ENCODE measurements at places on chromosomes 2 and 18.

GRCh38 chr2:228444161-228444560 lies 262.7 kb upstream of the SPHKAP start:
- no peak for DNase-seq

DNA sequence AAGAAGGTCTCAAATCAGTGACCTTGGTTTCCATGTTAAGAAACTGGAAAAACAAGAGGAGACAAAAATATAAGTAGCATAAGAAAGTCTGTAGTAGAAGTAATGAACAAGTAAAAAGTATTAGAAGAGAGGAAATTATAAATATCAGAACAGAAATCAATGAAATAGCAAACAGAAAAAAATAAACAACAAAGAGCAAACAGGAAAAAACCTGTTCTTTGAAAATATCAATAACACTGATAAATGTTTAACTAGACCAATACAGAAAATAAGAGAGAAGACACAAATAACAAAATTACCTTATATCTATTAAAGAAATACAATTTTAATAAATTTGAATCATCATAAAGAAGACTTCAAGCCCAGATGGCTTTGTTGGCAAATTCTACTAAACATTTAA lies 113.3 kb downstream of the MAIP1 start:
- no peak for DNase-seq

- DNase-seq, result no peak
Observed at GRCh38 chr2:119249855-119250717, 26.5 kb downstream of the STEAP3 start.

- no peak for DNase-seq
Observed at GRCh38 chr2:234587341-234588053, 90.6 kb upstream of the ARL4C start.

- no peak for DNase-seq
Observed at GRCh38 chr18:66209656-66210055, 394.2 kb downstream of the CDH19 start.

- DNase-seq, result no peak
Observed at GRCh38 chr2:74867841-74868658, 34.1 kb downstream of the HK2 start.

GRCh38 chr2:54610700-54611099 lies 112.8 kb upstream of the EML6 start:
- no peak for DNase-seq

GRCh38 chr2:57890464-57890863 lies 156.1 kb upstream of the VRK2 start:
- DNase-seq, result no peak

DNA sequence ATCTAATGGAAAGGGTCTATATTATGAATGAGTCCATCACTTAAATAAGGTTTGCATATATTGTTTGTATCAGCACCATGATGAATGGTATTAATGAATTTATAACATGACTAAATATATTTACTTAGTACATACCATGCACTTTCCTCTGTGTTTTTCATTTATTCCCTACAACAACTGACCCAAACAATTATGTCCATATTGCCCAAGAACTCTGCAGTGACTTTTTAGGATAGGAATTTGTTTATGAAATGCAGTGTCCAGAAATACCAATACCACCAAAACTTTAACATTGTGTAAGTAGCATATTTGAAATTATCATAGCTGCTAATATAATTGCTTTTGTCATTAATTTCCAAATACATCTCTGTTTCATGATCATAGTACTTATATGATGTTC lies 119.7 kb downstream of the WDR7 start:
- no peak for DNase-seq

GRCh38 chr2:191661097-191661924 lies 16.6 kb upstream of the NABP1 start:
- no peak for DNase-seq

- no peak for DNase-seq
Observed at GRCh38 chr2:176503776-176504175, 234.5 kb downstream of the MTX2 start.

- DNase-seq, result peak; percentile 52
Observed at GRCh38 chr2:9207641-9208311, 1.2 kb downstream of the ASAP2 start.

GRCh38 chr2:21194858-21195271 lies 71.1 kb downstream of the TDRD15 start:
- no peak for DNase-seq

DNA sequence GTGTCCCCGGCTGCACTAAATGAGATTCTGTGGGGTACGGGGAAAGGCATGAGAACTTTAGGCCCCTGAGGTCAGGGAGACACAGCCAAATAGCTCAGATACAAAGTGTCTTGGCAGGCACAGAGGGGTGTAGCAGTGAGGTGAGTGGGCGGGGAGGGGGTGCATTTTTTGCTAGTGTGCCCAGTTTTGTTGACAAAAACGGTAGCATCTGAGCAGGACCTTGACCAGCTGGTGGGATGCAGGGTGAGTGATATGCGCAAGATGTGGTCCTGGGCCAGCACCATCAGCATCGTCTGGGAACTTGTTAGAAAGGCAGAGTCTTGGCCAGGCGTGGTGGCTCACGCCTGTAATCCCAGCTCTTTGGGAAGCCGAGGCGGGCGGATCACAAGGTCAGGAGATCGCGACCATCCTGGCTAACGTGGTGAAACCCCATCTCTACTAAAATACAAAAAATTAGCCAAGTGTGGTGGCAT lies 127.3 kb upstream of the LGALSL start:
- DNase-seq, result no peak

GRCh38 chr2:88452565-88452905 lies at the start of gene FOXI3:
Gene FOXI3, minus strand, starts transcription at chr2:88452693. Its CDS starts 158 bp downstream, at chr2:88452535.
- DNase-seq, result no peak

GRCh38 chr2:40243581-40244187 lies 208.2 kb downstream of the SLC8A1 start:
- DNase-seq, result no peak

- no peak for DNase-seq
Observed at GRCh38 chr2:157606534-157606933, 22.1 kb downstream of the ACVR1C start.

DNA sequence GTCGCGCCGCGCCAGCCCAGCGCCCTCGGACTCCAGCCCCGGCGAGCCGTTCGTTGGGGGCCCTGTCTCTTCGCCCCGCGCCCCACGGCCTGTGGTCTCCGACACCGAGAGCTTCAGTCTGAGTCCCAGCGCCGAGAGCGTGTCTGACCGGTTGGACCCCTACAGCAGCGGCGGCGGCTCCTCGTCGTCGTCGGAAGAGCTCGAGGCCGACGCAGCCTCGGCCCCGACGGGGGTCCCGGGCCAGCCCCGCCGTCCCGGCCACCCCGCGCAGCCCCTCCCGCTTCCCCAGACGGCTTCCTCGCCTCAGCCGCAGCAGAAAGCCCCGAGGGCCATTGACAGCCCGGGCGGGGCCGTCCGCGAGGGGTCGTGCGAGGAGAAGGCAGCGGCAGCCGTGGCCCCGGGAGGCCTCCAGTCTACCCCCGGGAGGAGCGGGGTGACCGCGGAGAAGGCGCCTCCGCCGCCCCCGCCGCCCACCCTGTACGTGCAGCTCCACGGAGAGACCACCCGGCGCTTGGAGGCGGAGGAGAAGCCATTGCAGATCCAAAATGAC lies 1.4 kb downstream of the PHLPP1 start:
- peak; percentile 83 for DNase-seq

- DNase-seq, result no peak
Observed at GRCh38 chr18:40607542-40608148, 1347.4 kb upstream of the PIK3C3 start.

GRCh38 chr2:26652361-26653041 lies 11.3 kb upstream of the CIB4 start:
- no peak for DNase-seq

DNA sequence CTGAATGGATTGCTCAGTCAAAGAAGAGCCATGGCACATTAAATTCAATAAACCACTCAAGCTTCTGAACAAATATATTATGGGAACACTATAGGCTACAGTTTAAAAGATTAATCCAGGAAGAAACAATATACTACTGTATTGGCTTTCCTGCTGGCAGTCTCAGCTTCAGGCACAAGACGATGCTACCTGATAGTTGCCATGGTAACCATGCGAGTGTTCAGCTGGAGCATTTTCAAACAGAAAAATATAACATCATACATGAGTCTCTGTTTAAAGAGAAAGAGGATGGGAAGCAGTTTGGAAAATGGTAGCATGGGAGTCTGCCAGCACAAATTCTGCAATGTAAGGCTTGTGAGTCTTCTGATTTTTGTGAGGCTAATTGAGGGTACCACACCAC lies 65.9 kb upstream of the CPO start:
- DNase-seq, result no peak

GRCh38 chr2:7838669-7839068 lies 843.2 kb upstream of the ID2 start:
- no peak for DNase-seq

- DNase-seq, result no peak
Observed at GRCh38 chr2:49123600-49123999, 30.7 kb downstream of the FSHR start.

DNA sequence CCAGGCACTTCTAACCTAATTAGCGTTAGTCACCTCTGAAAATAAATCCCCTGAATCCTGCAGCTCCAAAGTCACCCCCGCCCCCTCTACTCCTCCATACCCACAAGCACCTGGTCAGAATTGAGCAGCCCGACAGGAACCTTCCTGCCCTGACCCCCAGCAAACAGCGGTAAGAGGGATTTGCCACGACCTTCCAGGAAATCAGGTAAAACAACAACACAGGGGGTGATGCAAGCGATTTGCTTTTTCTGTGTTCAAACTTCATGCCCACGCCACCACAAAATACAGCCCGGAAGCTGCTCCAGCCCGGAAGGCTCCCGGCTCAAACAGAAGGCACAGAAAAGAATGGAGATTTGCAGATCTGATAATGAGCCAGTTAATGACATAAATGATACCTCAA lies 367.1 kb downstream of the GPD2 start:
- no peak for DNase-seq

DNA sequence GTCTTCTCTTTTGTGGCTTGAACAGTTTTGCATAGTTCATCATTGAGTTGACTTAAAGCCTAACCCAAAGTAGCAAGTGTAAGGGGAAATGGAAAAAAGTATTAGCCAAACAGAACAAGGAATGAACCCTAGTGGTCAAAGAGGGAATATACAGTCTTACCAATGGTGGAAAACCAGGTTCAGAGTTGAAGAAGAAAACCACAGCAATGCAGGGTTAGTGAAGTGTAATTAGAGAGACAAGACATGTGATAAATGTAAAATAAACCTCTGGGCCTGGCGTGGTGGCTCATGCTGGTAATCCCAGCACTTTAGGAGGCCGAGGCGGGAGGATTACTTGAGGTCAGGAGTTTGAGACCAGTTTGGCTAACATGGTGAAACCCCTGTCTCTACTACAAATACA lies 2.4 kb downstream of the TTN start:
- peak; percentile 12 for DNase-seq

- no peak for DNase-seq
Observed at GRCh38 chr2:38598200-38598990, 4.3 kb downstream of the HNRNPLL start.

DNA sequence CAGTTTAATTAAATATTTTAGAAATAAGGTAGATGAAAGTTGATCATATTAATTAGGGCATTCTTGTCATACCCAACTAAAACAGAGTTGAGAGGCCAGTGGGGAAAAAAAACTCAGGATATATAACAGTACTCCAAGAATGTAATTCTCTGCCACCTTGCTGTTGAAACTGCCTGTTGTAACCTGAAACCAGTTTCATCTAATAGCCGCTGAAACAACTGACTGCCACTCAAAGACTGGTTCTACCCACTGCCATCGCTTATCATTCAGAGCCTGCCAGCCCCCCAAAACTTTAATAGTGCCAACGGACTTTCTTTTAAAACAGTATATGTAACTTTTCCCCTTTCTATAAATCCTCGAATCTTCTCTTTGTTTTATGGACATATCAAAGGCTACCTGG lies 37.7 kb upstream of the FSIP2 start:
- no peak for DNase-seq

GRCh38 chr18:13217971-13218367 lies 591 bp upstream of the LDLRAD4 start:
- DNase-seq, result peak; percentile 53

- DNase-seq, result no peak
Observed at GRCh38 chr2:74019516-74019915, 34.8 kb downstream of the TET3 start.

GRCh38 chr2:22842205-22842869 lies 542.6 kb upstream of the KLHL29 start:
- DNase-seq, result no peak

GRCh38 chr2:50769406-50770181 lies 262.3 kb downstream of the NRXN1 start:
- DNase-seq, result no peak

DNA sequence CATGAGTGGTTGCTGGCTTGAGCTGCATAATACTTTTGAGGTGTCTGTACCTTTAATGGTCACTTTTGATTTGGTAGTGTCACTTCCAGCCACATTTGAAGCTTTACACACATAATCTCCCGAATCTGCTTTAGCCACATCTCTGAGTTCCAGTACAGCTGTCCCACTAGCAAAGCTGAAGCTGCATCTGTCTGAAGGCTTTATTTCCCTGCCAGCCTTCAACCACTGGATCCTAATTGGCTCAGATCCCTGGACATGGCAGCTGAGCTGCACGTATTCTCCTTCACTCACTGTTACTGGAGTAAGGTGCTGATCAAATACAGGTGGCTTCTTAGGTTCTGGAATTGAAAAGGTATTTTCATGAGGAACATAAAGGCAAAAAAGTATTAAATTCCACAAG lies 99.7 kb downstream of the TTN start:
- no peak for DNase-seq

DNA sequence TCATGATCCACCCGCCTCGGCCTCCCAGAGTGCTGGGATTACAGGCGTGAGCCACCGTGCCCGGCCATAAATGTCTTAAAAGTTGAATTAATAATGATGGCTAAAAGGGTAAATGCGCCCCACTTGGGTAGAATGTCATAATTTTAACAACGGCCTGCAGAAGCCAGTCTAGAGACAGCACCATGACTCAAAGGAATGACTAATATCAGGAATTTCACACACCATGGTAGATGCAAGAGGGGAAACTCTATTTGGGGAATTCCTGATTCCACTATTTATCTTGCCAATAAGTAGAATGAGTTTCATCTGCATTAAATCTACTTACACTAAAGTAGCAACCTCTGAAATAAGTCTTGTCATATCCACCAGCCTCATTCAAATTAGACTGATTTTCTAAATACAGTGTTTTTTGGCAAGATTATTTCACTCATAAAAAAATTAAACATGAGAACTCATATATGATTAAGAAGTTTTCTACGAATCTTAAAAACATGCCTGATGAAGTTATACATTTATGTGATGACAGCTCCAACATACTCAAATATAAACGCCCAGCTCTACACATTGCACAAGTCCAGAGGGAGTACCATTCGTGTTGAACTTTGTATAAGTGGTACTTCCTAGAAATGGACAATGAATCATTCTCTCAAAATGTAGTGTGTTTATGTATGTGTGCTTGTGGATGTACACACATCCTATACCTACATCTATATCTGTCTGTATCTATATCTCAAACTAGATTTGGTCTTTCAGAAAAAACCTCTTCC lies 309.7 kb downstream of the IRS1 start:
- DNase-seq, result peak; percentile 3

DNA sequence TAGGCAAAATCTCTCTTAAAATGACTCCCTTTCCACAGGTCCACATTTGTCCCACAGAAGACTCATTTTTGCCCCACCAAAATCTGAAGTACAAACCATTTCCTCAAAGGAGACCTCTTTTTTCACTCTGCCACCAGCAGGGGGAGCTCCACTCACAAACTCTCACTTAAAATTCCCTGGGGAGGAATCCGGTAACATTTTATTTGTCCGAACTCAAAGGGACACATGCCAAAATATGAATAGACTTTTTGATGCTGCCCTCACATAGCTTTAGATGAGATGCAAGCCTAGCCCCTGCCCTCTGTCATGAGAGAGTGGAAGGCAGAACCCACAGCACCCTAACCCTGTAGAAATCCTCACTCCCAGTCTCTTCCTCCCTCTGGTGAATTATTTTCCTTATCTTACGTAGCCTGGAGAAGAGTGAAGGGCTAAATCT lies 57.1 kb downstream of the RMDN2 start:
- peak; percentile 50 for DNase-seq

Measured in GM20000 (cell line).